Naive thymus-derived CD4-positive, alpha-beta T cell (primary cell): ENCODE measurements at places on chromosomes 12 and 14.

DNA sequence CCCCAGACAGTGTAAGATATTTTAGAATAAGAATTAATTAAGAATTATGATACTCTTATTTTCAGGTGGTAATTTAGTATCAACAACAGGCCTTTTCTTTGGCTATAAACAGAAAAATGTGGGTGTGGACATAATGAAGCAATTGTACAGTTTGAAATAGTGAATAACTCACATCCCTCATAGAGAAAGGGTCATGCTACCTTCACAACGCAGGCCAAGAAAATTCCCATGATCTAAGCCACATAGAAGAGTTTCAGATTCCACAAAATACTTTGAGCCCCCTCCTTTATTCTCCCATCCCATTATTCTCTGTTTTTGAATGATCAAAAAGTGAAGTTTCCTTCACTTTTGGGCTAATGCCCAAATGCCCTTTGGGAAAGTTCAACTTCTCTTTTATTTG, 23.5 kb upstream of the DHRS7 start:
- DNase-seq, result no peak

DNA sequence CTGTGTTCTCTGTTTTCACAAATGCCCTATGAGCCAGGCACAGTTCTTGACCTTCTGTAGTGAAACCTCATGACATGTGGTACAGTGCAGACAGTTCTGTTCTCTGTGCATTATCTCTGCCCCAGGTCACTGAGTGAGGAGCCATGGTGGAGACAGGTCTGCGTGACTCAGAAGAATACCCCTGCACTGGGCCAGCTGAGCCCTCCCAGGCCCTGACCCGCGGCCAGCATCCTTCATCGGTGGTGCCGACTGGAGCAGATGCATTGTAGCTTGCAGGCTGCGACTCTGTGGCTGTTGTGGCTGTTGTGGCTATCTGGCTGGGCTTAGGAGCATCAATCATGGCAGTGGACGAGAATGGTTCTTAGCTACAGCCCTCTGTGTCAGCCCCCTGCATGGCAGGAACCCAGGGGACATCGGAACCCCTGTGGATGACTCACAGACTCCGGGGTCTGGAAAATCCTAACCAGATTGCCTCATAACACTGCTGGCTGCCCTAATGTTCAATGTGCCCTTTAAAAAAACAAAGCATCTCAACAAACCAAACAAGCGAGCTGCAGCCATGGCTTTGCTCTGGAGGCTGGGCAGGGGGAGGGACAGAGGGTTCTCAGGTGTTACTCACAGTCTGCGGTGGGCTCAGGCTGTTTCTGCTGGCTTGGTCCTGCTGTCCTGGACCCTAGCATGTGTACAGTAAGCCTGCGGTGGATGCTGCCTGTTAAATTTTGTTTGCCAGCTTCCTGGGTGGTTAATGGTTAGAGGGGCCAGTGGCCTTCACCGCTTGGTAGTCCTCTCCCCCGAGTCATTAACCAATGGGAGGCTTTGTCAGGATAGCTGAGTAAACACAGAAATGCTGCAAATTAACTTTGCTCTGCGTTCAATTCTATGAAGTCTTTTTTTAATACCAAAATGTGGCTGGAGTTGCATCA, at the start of gene SERPINA6:
Gene SERPINA6 (minus strand): TSS at position 689 of the 923 bp plus-strand sequence. CDS start 8,688 bp downstream, outside the sequence.
- no peak for DNase-seq

GRCh38 chr14:99955826-99956455, 109.3 kb upstream of the EVL start:
- no peak for DNase-seq

DNA sequence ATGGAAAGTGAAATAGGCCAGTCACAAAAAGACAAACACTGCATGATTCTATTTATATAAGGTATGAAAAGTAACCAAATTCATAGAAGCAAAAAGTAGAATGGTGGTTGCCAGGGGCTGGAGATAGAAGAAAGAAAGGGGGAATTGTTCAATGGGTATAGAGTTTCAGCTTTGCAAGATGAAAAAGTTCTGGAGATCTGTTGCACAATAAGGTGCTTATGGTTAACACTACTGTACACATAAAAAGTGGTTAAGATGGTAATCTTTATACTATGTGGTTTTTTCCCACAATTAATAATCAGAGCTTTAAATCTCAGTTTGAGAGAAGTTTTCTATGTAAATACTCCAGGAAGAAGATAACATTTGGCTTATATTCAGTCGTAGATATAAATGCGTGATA, 73.4 kb downstream of the SLC38A4 start:
- DNase-seq, result no peak

GRCh38 chr12:62604871-62605270, 138.2 kb downstream of the MON2 start:
- DNase-seq, result no peak

- no peak for DNase-seq
Measured at GRCh38 chr12:130998136-130998535, 44.4 kb downstream of the ADGRD1 start.
